ENCODE measurements at places on chromosomes 2 and 18.

- no peak for DNase-seq
Observed at GRCh38 chr2:188675391-188676009, 298.7 kb upstream of the COL3A1 start.

DNA sequence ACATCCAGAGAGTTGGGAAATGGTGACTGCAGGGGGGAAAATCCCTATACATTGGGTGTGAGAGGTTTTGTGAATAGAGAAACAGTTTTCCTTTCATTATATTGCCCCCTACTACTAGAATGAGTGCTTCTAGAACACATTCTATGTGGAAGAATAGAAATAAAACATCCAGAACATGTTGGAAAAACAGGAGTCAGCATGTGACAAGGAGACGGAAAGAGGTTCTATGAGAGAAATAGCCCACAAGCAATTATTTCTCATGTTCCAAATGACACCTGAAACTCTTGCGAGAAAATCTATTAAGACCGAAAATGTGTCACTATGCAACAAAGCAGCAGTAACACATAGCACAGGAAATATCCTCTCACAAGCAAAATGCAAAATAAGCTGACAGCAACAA is 202.7 kb upstream of the SPOPL start:
- DNase-seq = no peak

GRCh38 chr2:3025984-3026383 is 351.6 kb downstream of the EIPR1 start:
- no peak for DNase-seq

DNA sequence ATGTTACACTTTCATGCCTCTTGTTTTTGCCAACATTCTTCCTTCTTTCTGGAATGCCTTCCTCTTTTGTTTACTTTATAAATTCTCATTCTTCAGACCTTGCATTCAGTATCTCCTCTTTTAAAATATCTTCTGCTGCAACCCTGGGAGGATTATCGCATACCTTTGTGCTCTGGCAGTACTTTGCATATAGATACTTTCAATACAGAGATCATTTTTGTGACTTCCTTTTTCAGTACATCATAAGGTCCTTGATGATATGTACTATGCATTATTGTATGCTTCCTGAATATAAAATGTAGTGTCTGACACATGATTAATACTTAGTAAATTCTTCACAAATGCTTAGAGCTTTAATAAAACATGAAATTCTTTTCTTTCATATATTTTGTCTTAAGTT is 538.7 kb downstream of the TRIB2 start:
- DNase-seq = no peak

DNA sequence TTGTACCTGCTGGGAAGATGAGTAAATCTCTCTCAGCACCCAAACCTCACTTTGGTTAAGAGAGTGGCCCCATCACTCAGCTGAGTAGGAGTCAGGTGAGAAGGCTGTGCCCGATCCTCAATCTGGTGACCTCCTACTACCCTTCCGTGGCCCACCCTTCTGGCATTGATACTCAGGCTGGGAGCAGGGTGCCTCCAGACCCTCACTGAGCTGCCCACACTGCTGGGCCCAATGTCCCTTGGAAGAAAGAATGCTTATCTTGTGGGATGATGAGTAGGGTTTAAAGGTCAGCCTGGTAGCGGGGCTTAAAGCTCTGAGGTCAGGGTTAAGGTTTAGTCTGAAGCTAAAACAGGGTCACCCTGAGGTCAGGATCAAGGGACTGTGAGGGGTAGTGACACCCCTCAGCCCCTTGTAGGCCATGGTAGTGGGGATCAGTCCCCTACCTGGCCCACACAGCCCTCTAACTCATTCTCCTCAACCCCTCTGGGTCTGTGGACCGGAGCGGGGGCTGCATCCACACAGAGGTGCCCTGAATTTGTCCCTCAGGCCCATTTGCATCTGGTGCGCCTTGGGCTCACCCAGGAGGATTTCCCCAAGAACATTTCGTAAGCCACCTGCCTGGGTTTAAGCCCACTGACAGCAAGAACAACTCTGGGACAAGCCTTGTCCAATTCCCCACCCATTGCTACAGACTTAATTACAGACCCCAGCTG is 123.8 kb downstream of the CYP26B1 start:
- no peak for DNase-seq

DNA sequence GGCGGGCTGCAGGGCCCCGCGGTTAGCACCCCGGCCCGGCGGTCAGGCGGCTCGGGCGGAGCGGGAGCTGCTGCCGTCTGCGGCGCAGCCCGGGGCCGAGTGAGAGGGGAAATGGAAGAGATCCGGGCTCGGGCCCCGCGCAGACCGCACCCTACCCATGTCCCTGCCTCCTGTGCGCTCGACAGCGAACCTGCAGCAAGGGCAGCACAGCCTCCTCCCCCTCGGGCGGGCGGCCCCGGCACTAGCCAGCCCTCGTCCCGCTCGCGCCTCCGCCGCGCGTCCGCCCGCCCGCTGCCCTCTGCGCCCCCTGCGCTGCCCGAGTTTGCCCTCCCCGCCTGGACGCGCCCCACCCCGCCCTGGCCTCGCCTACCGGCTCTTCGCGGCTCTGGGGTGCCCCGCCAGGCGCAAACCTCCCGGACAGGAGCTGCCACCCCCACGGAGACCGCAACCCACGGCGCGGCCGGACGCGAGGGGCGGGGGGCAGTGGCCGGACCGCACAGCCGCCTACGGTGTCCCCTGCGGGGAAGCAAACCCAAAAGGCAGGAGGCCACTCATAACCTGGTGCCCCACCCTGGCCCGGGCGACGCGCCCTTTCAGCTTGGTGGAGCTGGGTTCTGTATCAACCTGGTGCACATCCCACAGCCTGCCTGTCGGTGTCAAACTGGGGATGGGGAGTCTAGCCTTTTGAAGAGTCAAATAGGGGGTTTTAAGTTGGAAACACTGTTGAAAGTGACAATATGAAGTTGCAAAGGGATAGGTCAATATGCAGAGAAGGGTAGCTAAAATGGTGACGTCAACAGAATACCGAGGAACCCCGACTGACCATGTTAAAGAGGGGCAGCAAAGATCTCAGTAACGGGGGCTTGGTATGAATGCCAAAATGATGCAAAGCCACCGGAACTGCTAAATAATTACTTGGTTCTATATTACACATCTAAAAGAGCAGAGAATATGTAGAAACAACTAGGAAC is at the start of gene IHH:
IHH (minus strand) TSS at position 101 of the 971 bp plus-strand sequence. CDS start 454 bp downstream, outside the sequence.
- no peak for DNase-seq

DNA sequence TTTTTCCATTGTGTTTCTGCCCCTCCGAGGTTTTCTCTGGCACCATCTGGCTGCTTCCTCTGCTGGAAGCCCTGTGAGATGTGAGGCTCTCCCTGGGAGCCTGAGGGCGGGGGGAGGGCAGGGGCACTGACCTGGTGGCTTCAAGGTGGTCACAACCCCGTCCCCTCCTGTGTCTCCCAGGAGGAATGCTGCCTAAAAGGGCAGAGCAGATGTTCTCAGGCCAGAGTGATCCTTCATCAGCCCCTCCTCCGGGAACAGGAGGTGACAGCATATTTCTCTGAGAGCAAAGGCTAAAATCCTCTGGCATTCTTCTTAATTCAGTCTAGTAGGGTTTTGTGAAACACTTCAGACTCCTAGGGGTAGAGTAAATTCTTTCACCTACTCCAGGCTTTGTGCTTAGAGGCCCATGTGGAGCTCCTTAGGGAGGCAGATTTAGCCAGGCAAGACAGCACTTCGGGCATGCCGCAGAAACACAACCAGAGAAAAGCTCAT is 18.3 kb upstream of the GREB1 start:
- DNase-seq = no peak

DNA sequence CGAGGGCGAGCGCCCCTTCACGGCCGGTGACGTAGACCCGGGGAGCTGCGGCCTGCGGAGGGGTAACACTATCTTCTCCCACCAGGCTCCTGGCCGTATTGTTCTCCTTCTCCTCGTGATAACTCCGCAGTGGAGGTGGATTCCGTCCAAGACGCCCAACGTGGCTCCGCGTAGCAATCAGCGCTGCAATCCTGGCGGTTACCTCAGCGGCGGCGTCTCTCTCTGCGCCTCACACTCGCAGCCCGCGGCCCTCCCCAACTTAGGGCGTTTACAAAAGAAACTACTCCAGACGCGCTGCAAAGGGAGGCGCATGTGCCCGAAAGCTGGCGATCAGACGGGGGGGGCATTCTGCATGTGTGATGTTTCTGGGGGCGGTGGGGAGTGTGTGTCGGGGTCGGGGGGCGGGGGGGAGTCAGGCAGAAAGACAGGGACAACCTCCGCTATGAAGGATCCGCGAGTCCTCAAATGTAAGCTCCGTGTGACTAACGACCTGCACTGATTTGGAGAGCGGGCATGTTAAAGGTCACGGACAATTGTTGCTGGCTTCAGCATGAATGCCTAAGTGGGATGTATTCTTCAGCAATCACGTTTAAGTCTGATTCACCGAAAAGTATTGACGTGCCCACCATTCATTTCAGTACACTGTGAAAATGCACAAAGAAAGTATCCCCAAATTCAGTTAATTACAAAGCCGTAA is 1.3 kb upstream of the ZNF516 start:
- DNase-seq = no peak

- no peak for DNase-seq
Observed at GRCh38 chr2:25042321-25043240, 705 bp downstream of the EFR3B start.

- no peak for DNase-seq
Observed at GRCh38 chr2:48483506-48483905, 46.4 kb upstream of the STON1 start.

- DNase-seq = no peak
Observed at GRCh38 chr2:12350821-12351220, 365.9 kb upstream of the TRIB2 start.

- no peak for DNase-seq
Observed at GRCh38 chr2:199979398-199979797, 24.0 kb downstream of the MAIP1 start.

GRCh38 chr18:9422816-9423519 is 52.3 kb upstream of the RALBP1 start:
- DNase-seq = peak; percentile 87

- DNase-seq = no peak
Observed at GRCh38 chr2:132825601-132826000, 155.6 kb upstream of the LYPD1 start.

- DNase-seq = no peak
Observed at GRCh38 chr2:18272148-18272494, 288.3 kb downstream of the RDH14 start.

GRCh38 chr2:178530131-178530530 is 49.9 kb downstream of the PLEKHA3 start:
- no peak for DNase-seq

GRCh38 chr2:217095511-217096205 is 235.8 kb upstream of the TNP1 start:
- no peak for DNase-seq

DNA sequence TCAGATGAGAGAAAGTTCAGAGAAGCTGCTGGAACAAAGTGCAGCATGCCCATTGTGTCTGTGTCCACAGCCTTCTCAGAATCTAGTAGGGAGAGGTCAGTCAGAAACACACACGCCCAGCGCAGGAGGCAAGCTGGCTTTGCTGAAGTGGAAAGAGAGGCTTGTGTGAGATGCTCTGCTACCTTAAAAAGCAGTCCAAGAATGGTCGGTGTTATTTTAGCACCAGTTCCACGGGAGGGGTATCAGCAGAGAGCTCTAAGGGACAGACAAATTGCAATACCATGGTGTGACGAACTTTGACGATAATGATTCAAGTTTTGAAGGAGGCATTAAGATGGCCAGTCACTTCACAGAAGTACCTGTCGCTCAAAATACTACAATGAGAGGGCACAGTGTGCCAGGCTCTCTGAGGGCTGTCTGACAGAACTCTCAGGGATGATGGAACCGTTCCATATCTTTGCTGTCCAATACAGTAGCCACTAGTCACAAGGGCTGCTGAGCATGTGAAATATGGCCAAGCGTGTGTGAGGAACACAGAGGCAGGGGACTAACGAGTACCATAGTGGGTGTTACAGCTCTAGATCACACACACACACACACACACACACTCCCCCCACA is 237.5 kb upstream of the TMEM200C start:
- DNase-seq = no peak

- no peak for DNase-seq
Observed at GRCh38 chr2:71776227-71776626, 322.9 kb downstream of the DYSF start.

DNA sequence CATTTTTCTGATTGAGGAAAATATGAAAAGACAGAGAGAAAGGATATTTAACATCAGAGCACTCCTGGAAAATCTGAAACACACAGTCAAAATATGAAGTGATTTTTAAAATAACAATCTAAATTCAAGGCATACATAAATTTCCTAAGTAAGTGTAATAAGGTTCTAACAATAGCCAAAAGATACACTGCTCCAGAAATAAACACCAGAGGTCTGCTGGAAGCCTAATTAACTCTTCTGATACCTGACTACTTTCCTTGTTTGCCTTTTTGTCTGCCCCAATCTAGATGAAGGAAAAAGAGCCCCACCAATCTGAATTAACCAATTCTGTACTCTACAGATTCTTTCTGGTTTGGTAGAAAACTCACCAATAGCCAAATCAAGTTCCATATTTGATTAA is 87.1 kb downstream of the MEMO1 start:
- no peak for DNase-seq

GRCh38 chr2:15725101-15725781 is 133.6 kb downstream of the DDX1 start:
- DNase-seq = no peak

DNA sequence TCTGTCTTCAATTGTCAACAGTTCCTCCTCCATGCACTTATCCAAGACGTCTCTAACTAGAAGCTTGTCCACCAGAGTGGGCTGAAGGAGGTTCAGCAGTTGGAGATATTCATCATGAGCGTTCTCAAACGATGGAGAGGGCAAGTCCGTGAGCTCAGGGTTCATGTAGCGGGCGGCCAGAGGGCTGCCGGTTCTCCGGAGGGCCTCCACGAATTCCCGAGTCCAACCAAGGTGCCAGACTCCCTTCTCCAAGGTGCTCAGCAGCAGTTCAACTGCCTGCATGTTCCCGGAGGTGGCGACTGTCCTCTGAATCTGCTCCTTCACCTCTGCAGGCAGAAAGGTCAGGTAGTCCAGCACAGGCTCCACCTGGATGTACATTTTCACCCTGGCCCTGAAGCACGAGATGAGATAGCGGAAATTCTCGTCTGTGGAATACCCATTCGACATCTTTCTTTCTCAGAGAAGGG is 590 bp downstream of the IFIH1 start:
- DNase-seq = no peak

GRCh38 chr2:129935118-129935517 is 44.3 kb upstream of the RAB6C start:
- DNase-seq = no peak

- no peak for DNase-seq
Observed at GRCh38 chr2:108418416-108418815, 30.6 kb upstream of the GCC2 start.

GRCh38 chr2:25165992-25166875 is 2.1 kb downstream of the POMC start:
- no peak for DNase-seq

- no peak for DNase-seq
Observed at GRCh38 chr2:207387001-207387571, 142.7 kb upstream of the CREB1 start.

- no peak for DNase-seq
Observed at GRCh38 chr2:146321175-146321574, 1523.7 kb upstream of the ACVR2A start.

DNA sequence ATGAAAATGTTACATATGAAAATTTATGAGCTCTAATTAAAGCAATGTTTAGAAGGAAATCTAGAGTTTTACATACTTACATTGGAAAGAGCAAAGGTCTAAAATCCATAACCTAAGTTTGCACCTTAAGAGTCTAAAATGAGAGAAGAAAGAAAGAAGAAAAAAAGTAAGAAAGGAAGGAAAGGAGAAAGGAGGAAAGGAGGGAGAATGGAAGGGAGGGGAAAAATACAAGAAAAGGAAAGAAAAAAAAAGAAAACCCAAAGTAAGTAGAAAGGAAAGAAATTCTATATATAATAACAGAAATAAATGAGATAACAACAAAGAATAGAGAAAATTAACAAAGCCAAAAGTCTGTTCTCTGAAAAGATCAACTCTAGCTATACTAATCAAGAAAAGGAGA is 122.6 kb downstream of the BCL2L11 start:
- no peak for DNase-seq

Data from keratinocyte (primary cell).